ENCODE measurements at places on chromosomes 12 and 14.

DNA sequence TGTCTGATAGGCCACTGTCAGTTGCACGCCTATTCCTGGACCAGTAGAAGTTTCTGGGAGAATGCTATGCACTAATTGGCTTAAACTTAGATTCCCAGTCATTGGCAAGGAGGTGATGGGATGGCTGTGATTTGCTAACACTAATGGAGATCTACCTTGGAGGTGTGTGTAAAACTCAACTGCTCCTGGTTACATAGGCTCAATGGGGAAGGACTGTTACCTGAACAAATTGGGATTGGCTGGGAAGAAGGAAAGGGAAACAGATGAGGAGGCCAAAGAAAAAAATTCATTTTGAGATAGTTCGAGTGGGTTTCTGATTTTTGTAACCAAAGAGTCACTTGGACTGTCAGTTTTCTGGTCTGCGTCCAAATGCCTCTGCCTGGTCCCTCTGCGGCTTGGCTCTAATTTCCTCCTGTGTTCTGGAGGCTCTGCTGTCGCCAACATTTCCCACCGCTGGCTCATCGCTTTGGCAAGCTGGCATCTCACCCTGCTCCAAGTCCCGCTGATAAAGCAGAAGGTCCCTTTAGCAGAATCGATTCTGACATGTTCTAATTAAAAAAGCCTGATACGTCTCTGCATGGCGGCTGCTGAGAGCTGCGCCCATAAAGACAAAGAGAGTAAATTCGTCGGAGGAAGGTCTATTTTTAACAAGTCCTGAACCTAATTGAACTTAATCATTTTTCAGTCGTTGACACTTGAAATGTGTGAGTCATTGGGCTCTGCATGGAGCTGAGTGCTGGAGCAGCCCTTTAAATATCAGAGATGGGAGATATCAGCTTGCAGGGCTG is 2.0 kb upstream of the CCDC63 start:
- no peak for DNase-seq

DNA sequence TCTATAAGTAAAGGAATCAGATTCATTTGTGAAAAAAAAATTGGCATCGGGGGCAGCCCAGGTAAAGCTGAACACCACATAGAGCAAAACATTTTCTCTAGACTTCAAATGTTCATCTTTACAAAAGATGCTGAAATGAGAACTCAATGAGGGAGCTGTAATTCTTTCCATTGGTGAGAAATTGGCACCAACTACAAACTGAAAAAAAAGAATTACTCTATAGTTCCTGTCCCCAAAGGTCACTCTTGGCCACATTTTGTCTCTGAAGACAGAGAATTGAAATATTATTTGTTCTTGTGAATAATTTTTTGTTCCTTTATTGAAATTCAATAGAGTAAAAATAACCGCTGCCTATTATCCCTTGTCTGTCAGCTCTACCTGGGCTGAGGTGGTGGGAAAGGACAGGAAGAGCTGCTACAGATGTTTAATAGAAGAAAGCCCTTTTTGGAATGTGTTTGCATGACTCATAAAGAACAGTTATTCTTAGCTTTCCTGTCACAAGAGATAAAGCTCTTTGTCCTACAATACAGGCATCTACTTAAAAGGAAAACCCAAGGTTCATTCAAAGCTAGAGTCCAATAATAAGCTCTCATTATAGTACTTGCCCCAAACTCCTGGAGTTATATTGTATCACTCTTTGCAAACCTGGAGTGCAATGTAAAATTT is 380.1 kb upstream of the KITLG start:
- DNase-seq, result no peak

DNA sequence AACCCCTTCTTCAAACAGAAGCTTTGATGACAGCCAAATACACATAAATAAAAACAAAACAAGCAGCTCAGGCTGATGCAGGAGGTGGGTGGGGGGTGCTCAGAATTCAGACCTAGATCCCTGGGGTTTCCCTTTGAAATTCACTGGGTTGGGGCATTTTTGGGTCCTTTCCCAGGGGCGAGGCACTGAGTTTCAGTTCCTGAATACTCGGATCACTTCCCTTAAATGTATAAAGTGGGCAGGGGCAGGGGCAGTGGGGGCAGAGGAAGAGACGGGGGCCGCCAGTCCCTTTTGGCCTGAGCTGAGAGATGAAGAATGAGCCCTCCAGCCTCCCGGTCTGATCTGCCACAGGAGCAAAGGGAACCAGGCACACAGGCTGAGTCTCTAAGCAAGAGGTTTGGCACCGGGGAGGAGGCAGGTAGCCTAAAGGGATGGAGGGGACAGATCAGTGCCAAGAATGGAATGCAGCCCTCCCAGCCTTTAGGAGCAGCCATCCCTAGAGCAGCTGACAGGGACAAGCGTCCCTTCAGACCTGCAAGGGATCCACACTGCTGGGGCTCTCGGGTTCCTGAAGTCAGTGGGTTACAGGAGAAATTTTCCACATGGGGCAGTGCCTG is 20.3 kb downstream of the KDM2B start:
- no peak for DNase-seq

DNA sequence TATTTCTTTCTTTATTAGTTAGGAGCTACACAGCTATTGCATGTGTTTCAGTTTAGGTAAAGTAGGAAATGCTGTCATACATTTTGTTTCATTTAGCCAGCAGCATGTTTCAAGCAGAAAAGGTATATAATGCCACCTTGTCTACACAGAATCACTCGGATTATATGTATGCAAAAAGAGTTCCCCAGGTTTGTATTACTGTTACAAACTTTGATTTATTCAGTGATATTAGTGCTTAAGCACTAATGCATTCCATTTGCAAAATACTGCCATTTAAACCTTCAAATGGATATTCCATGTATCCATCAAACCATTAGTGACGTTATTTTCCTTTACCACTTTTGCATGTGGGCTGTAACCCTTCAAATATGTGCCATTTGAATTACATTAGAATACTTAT is 564.0 kb downstream of the RPL10L start:
- no peak for DNase-seq

GRCh38 chr12:20482491-20483054 is 114.2 kb downstream of the PDE3A start:
- DNase-seq, result no peak

- no peak for DNase-seq
These were observed 23.5 kb upstream of the GPR68 start for GRCh38 chr14:91267965-91268437.

- DNase-seq, result no peak
These were observed 1.2 kb downstream of the NUDT4 start for GRCh38 chr12:93378998-93379325.

- DNase-seq, result no peak
These were observed 7.1 kb upstream of the LGMN start for GRCh38 chr14:92755495-92755894.

DNA sequence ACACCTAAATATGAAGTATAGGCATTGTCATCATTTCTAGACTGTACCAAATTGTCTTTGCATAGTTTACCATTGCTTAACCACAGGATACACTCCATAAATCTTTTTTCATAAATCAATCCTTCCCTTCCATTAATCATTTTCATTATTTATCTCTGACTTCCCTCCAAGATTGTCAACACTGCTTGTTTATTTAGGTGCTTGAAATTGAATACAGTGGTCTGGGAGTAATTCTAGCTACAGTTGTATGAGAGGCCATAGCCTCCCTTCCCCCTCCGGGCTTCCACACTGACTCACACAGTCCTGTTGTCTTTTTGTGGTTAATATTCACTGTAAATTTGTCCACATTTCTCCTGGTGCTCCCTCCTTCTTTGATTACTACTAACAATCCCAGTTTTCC is 114.2 kb upstream of the ARID2 start:
- DNase-seq, result no peak

- DNase-seq, result no peak
These were observed 826 bp downstream of the PRKCH start for GRCh38 chr14:61322011-61322798.

- DNase-seq, result no peak
These were observed 417.8 kb upstream of the TMTC1 start for GRCh38 chr12:30201301-30202160.

DNA sequence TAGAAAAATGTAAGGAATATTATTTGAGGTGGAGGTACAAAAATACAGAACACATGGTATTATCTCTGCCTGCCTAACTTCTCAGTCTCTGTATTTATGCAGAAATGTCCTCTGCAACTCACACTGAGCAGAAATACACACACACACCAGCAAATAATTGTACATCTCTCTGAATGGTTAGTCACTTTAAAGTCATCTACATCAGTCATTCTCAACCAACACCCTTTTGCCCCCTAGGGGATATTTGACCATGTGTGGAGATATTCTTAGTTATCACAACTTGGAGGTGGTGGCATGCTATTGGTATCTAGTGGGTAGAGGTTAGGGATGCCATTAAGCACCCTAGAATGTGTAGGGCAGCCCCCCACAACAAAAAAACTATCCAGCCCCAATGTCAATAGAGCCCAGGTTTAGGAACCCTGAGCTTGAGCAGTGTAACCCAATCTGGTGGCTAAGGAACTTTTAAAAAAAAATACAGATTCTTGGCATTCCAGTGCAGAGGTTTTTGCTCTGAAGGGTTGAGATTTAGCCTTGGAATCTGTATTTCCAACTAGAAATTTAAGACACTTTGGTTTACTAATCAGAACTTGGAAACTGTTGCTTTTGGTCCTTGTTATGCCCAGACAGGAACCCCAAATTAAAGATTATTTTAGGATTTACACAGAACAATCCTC is 183.8 kb downstream of the TBX5 start:
- no peak for DNase-seq

DNA sequence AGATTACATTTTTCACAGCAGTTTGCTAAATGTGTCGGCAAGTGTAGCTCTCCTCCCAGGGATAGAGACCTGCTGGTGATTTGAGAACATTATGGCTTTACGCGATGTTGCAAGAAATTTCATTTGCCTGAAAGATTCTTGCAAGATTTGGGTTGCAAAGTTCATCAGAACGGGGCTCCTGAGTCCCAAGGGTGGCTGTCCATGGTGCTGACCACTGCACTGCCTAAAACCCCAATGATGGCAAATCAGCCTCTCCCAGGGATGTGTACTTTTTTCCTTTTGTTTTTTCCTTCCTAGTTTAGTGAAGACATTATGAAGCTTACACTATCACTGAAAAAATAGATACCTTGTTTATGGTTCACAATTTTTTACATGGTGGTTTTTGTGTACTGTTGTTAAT is 85.4 kb downstream of the WSCD2 start:
- peak; percentile 33 for DNase-seq

DNA sequence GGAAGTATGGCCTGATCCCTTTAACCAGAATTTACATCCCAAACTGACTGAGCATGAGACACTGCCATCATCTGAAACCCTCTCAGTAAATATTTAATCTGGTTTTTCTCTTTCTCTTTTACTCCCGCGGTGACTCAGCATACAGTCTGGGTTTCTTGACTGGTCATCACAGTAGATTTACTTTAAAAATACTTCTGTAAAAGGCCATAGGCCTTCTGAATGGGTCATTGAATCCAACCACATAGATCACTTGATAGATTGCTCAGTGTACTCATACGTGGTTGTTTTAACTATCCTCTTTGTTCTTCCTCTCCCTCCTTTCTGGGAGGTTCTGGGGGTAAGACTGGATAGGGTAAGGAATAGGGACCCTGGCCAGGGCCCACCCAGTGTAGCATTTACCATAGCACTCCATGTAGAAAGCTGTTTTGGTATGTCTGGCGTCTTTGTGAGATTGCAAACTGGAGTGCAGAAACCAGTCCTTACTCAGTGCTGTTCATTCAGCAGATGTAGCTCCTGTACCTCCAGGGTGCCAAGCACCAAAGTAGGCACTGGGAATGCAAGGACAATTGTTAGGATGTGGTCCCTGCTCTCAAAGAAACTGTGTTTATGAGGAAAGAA is 165.7 kb downstream of the SRGAP1 start:
- DNase-seq, result no peak

- DNase-seq, result peak; percentile 34
These were observed 484 bp downstream of the PPP1CC start for GRCh38 chr12:110742096-110742717.

GRCh38 chr14:76997257-76997970 is 31.1 kb downstream of the IRF2BPL start:
- no peak for DNase-seq

- peak; percentile 90 for DNase-seq
These were observed at the start of gene BHLHE41 for GRCh38 chr12:26124446-26125399. TSS of gene BHLHE41 (minus strand) at chr12:26125037. CDS start at chr12:26124779, 258 bp downstream.

DNA sequence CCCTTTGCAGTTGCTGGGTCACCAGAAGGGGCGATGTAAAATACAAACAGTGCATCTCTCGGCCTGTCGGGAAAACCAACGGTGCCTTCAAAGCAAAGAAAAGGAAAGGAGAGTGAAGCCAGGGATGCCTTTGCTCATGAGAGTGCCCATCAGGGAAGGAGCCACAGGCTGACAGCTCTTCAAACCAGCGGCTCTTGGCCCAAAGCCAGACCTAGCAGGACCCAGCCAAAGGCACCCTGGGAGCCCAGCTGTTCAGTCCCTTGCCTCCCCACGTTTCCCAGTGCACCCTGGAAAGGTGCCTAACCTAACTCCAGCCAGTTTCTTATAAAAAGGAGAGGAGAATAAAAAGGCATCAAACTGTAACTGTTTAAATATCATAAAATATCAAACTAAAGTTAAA is 29.2 kb downstream of the PRMT8 start:
- DNase-seq, result no peak

DNA sequence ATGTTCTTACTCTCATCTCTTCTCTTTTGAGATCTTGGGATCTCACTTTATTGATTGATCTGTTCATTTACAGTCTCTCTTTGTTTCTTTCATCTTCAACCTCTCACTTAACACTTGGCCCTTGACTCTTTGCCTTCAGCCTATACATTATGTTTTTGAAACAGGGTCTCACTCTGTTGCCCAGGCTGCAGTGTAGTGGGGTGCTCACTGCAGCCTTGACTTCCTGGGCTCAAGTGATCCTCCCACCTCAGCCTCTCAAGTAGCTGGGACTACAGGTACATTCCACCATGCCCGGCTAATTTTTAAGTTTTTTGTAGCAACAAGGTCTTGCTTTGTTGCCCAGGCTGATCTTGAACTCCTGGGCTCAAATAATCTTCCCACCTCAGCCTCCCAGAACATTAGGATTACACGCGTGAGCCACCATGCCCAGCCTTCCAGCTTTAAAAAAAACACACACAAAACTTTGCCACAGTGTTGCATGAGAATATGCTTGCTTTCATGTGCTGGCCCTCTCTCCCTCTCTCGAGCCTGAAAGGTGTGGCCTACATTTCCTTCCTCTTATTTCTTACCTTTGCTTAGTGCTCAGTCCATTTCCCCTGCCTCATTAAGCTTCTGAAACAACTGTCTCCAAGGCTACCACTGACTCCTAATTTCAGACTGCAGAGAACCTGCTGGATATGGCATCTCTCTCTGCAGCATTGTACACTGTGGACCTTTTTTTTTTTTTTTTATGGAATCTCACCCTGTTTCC is 9.9 kb downstream of the DIP2B start:
- DNase-seq, result no peak

DNA sequence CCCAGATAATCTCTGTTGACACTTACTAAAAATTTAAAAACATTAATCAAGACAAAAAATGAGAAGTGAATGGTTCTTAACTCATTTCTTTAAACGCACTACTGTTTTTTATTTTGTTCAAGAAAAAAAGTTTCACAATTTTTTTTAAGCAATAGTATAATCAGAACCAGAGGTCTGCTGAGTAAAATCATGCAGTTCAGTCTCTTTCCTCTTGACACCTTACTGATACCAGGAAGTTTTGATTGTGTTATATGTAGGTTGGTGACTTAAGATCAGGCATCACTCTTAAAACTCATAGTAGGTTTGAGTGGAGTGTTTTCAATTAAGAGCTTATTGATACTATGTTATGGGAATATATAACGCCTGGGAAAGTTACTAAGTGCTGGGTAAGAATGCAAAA is 121.4 kb downstream of the TRMT5 start:
- no peak for DNase-seq

- DNase-seq, result no peak
These were observed 94.2 kb downstream of the BTG1 start for GRCh38 chr12:92051441-92051840.
